ENCODE measurements at places on chromosomes 11 and 22.
A peak's percentile ranks its signal among the peaks of the same experiment; 100 is the strongest.

DNA sequence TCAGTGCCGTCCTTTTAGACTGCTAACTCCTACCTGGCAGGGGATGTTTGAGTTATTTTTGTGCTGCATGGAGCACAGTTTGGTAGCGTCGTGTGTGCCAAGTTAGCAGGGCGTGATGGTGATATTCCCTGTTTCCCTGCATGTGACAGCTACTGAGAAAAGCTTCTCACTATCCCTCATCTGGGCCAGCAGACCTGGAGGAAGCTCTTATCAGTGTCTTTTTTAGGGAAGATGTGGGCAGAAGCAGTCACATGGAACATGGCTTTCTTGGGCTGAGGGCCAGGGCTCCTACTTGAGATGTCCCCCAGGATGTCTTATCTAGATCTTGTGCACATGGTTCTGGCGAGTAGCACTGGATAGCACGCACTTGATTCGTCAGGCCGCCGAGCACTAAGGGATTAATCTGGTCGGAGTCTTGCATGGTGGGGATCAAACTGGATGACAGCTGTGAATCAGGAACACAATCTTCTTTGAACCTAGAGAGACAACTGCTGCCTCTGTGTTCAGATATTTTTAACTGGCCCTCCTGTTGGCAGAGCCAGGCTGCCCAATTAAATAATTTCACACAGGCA lies 33.8 kb downstream of the TECTA start:
- no peak for DNase-seq

- DNase-seq, result no peak
These were observed 629.9 kb downstream of the JRKL start for GRCh38 chr11:97019754-97020153.

- no peak for DNase-seq
These were observed 17.3 kb upstream of the TPP1 start for GRCh38 chr11:6636480-6636879.

GRCh38 chr11:69014084-69014851 lies 1.2 kb upstream of the MRGPRF start:
- no peak for DNase-seq

DNA sequence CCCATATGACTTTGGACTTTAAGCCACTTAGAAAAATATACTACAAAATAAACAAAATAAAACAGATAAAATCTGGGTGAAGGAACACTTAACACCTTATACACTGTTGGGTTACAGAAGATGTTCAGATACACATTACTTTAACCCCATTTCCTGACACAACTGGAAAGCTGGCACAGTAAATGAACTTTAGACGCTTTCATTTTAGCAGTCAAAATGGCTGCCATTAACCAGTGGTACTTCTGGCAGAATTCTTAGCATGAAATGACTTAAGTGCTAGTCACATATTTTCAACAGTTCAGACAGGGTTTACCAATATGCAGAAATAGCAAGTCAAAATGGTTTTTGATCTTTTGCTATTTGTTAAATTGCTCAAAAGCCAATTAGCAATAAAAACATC lies 37.9 kb downstream of the PIK3C2A start:
- DNase-seq, result no peak

- DNase-seq, result no peak
These were observed 89.7 kb downstream of the RRM1 start for GRCh38 chr11:4184163-4184916.

- DNase-seq, result no peak
These were observed 481.0 kb downstream of the SOX6 start for GRCh38 chr11:15875393-15875792.

DNA sequence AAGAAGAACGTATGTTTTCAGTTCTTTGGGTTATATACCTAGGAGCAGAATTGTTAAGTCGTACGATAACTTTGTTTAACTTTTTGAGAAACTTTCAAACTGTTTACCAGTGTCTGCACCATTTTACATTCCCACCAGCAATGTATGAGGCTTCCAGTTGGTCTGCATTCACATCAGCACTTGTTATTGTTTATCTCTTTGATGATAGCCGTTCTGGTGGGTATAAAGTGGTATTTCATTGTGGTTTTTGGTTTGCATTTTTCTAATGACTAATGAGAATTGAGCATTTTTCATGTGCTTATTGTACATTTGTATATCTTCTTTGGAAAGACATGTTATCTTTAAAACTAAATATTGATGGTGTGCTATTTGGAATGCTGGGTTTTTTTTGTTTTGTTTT lies 59.8 kb downstream of the KDM2A start:
- no peak for DNase-seq

- DNase-seq, result no peak
These were observed 10.3 kb downstream of the APOL4 start for GRCh38 chr22:36191106-36191836.

GRCh38 chr11:86440843-86441242 lies 66.2 kb downstream of the CCDC81 start:
- no peak for DNase-seq

GRCh38 chr22:37460684-37461083 lies 25.5 kb downstream of the MFNG start:
- no peak for DNase-seq

- no peak for DNase-seq
These were observed 278 bp downstream of the ROM1 start for GRCh38 chr11:62613291-62613778.

GRCh38 chr11:117314840-117315239 lies 1.2 kb downstream of the BACE1 start:
- DNase-seq, result no peak

DNA sequence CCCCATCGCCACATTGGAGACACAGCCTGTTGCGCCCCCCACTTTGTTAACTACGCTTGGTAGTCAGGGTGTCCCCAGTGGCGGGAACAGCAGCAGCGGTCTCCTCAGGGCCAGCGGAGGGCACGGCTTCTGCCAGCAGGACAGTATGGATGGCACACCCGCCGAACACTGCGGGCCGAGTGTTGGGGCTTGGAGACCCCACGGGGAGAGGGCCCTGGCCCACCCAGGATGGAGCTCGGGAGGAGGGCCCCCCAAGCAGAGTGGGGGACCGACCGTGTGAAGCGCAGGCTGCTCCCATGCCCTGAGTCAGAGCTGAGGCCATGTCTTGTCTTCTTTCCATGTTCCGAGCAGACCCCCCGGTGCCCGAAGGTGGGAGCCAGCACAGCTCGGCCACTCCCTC lies 17.8 kb downstream of the MRPL23 start:
- DNase-seq, result no peak

GRCh38 chr11:1792461-1792860 lies 28.7 kb upstream of the CTSD start:
- no peak for DNase-seq

GRCh38 chr11:27200779-27201453 lies 160.3 kb downstream of the BBOX1 start:
- DNase-seq, result no peak

DNA sequence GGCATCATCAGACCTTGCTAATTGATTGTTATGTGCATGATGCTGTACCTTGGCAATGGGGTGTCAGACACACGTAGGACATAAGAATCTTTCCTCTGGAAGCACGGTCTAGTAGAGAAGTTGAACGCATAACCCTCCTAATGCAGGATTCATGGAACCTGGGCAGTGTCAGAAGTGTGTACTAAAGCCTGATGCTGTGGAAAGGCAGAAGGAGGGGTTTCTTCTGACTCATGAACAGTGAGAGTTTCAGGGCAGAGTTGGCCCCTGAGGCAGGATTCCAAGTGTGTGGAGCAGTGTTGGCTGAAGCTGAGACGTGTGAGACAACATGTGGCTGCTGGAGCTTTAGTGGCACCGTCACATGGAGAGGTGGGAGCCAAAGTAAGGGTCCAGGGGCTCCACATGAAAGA lies 3.5 kb downstream of the PANX1 start:
- peak; percentile 51 for DNase-seq

GRCh38 chr22:41561335-41561734 lies 525 bp downstream of the CSDC2 start:
- no peak for DNase-seq

DNA sequence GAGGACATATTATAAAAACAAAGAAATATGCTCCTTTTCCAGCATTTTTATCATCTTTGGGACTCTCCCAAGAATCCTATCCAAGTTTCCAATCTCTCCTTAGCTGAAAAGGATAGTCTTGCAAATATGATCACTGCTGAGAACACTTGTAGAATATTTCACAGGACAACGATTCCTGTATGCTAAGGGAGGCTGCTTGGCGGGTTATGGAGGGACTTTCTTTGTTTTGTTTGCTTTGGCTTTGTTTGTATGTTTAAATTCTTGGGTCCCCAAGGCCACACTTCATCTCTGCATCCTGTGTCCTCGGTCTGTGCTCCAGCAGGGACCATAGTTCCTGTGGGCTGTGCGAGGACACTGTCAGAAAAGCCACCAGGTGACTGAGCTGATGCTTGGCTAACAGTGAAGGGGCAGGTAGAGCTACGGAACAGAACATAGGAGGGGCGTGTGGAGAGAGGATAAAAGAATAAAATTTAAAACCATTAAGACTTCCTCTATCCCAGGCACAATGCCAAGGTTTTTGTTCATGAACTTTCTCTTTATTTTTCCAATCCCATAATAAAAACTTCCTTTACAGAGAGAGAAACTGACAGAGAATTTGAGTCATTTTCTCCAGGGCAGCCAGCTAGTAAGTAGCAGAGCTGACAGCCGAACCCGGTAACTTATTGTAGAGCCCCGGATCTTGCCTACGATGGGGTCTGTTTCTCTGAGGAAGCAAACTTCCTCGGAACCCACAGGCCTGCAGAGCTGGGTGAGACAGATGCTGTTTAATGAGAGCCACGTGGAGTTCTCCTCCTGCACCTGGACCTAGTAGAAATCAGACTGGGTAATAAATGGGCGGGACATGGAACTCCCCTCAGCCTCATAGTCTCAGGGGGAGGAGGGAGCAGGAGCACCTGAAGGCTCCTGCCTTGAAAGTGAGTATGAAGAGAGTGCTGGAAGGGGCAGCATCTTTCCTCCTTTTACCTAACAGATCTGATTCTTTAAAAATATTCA lies at the start of gene IZUMO1R:
IZUMO1R (plus strand) TSS at position 615 of the 993 bp plus-strand sequence. CDS start 1,057 bp downstream, outside the sequence.
- no peak for DNase-seq

DNA sequence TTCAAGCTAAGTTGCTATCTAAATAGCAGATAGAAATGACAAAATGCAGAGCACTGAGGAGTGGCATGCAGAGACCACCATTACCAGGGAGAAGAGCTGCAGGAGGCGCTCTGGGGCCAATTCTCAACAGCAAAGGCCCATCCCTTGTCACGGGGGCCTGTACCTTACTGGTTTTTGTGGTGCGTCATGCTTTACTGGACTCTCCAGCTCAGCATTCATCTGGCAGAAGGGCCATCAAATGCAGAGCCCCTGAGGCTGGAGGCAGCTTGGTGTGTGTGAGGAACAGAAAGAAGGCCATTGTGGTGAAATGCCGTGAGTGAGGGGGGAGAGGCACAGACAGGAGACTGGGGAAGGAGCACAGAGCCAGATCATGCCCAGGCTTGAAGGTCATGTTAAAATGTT lies 56.5 kb upstream of the NAV2 start:
- no peak for DNase-seq

DNA sequence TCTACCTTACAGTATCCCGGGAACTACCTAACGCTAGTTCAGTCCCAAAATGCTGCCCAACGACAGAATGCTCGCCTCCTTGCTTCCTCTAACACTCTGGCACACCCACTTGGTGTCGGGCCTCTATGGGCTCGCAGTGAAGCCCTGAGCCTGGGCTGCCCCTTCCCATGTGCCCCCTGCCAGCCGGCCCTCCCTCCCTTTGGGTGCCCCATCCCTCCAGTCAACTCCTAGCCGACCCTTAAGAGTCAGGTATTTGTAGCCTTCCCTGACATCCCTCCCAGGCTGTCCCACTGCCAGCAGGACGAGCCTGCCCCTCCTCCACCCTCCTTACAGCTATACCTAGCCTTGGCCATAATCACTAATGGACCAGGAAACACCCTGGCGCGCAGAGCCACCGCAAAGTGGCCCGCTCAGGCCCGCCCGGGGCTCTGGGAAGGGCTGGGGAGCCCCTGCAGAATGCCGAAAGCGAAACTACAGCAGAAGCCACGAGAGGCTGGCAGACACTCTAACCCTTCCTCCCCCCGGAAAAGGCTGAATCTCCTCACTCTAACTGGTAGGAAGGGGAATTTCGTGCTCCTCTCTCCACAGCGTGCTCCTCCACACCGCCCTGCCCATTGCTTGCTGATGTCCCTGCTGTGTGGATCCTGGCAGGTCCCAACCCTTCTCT lies 8.2 kb downstream of the CBX7 start:
- no peak for DNase-seq

DNA sequence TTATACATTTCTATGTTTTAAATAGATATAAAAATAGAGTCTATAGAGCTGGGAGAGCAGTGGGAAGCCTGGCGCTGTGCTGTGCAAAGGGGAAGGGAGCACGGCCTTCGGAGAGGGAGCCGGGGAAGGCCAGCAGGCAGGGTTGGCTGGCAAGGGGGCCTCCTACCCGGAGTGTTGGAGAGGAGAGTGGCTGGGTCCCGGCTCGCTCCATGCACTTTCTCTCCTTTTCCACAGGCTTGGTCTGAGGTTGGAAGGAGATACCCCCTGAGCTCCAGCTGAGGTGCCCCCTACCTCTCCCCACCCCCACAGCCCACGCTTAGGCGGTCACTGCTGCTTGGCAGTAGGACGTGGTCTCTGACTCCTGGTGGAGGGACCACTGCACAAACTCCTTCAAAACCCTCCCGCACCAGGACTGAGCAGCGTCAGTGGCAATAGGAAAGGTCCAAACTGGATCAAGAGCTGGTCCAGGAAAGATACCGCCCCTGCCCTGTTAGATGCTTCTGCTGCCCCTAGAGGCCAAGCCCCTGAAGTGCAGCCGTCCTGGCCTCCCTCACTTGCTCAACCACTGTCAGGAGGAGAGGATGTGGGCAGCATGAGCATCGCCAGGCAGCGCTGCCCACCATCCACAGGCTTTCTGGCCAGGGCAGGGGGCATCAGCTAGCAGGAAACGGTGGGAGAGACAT lies 52.9 kb downstream of the SYT13 start:
- DNase-seq, result no peak

DNA sequence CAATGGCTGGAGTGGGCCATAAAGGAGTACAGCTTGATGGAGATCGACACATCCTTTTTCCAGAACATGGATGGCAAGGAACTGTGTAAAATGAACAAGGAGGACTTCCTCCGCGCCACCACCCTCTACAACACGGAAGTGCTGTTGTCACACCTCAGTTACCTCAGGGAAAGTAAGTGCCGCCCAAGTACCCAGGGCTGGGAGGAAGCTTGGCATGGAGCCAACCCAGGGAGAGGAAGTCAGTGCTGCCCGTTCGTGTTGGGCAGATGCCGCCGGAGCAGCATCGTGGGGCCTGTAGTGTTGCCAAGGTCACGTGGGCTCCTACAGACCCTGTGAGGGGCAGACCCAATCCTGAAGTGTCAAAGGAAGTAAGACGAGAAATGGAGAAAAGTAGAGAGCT lies 78.9 kb downstream of the FLI1 start:
- DNase-seq, result no peak

GRCh38 chr22:39379756-39380730 lies 19.5 kb upstream of the TAB1 start:
- no peak for DNase-seq

Data from retinal pigment epithelial cell (primary cell).